ENCODE measurements at places on chromosomes 1 and 21. TPM values are rescaled to one million over a fixed set of nuclear protein-coding genes. Genes with fewer than 3 reads are reported as not detected.

ITLN2 gene
- total RNA-seq: not detected

GRIK1 gene
- total RNA-seq: 0.34 TPM

S100A8 gene
- total RNA-seq: not detected

CELA3B gene
- not detected for total RNA-seq

HRNR gene
- total RNA-seq: not detected

ATP1A4 gene
- total RNA-seq: not detected

HPDL gene
- total RNA-seq: 4.6 TPM

PLA2G2C gene
- not detected for total RNA-seq

FCRLA gene
- 0.17 TPM for total RNA-seq

PIAS3 gene
- total RNA-seq: 10.7 TPM

SRRM1 gene
- total RNA-seq: 26.9 TPM

LRRC40 gene
- total RNA-seq: 36.6 TPM

AIDA gene
- total RNA-seq: 51.4 TPM

S1PR1 gene
- total RNA-seq: 394 TPM

OR14I1 gene
- not detected for total RNA-seq

RGS13 gene
- not detected for total RNA-seq

All from dermis blood vessel endothelial cell (primary cell).